ENCODE measurements at places on chromosomes 5 and 9. TPM values are rescaled to one million over a fixed set of nuclear protein-coding genes. Genes with fewer than 3 reads are reported as not detected.
A peak's percentile ranks its signal among the peaks of the same experiment; 100 is the strongest.

PCDHB5 gene
- total RNA-seq, result not detected

PHYHD1 gene
- 0.24 TPM for total RNA-seq

LCN12 gene
- total RNA-seq, result 2.2 TPM

PKD2L2 gene
- not detected for total RNA-seq

FOXI1 gene
- 0.25 TPM for total RNA-seq

EDIL3 gene
- total RNA-seq, result not detected

FOXD4 gene
- total RNA-seq, result 0.21 TPM

- no peak for DNase-seq
Measured at GRCh38 chr9:128619127-128619526, 37.5 kb downstream of the DYNC2I2 start.

DNA sequence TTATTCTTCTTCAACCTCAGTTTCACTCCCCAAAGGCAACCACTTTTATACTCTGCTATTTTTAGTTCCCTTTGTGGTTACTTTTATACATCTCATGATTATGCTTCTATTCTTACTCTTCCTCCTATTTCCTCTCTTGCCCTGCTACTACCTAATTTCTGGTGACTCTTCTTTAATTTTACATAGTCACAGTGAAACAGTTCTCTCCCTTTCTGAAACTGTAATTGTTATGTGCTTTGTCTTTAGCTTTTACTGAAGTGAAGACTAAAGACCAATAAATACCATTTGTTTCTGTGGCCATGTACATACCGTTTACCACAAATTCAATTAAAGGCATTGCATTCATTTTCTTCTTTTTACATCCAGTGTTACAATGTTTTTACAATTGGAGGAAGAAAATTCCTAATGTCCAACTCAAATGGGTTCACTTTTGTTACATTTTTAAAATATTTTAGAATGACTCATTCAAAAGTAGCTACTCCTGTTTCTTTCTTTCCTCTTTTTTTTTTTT is 410.6 kb downstream of the PSAT1 start:
- no peak for DNase-seq

DNA sequence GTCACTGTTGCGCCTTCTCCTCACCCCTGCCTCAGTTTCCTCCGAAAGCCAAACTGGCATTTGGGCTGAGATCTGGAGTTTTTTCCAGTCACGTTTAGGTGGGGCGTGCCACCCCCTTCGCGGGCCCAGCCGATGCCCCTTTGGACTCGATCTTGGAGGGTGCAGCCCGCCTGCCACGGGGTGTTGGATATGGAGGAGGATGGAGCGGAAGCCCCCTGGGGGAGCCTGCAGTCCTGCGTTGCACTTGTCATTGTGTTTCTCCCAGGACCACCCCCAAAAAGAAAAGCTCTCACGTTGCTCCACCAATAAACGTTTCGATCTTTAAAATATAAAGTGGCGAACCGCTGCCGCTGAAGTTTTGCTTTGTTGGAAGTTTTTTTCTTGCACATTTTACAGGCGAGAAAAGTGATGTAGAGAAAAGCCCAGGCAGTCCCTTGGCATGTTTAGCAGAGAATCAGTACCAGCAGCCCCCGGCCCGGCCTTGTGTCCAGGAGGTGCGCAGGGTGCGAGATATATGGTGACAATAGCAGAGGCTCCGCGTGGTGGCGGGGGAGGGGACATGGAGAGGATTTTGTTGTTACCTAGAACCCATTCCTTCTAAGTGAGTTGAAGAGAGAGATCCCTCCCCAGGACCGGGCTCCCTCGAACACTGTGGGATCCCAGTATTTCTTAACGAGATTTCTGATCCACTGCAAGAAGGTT is 681 bp downstream of the F2R start:
- no peak for DNase-seq

DNA sequence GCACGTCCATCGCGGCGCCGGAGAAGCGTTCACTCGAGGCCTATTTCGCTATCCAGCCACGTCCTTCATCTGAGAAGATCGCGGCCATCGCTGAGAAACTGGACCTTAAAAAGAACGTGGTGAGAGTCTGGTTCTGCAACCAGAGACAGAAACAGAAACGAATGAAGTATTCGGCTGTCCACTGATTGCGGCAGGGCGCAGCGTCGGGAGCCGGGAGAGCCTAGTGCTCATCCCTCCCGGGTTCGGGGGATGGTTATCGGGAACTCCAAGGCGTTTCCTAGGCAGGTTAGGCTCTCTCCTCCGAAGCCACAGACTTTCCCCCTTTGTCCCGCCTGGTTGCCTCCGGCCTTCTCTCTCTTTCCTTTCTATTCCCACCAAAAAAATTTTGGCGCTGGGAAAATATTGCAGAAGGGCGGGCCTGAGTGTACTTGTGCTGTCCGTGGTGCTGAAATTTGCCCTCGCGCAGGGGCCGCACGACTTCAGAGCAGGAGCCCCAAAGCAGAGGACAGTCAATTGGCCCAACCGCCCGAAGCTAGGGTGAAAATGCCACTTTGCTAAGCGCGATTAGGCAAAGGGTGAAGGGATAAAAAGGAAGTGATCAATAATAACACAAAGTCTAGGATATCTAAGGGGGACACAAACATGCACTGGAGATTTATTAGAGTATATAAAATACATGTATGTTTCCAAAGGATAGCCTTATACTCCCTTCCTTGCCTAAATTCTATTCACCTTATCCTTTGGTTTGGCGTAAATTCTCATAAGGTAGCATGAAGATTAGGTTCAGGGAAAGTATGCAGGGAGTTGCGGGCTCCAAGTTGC is 1.8 kb downstream of the POU4F3 start:
- no peak for DNase-seq

GRCh38 chr5:73901043-73901442 is 275.0 kb downstream of the ARHGEF28 start:
- DNase-seq, result no peak

DNA sequence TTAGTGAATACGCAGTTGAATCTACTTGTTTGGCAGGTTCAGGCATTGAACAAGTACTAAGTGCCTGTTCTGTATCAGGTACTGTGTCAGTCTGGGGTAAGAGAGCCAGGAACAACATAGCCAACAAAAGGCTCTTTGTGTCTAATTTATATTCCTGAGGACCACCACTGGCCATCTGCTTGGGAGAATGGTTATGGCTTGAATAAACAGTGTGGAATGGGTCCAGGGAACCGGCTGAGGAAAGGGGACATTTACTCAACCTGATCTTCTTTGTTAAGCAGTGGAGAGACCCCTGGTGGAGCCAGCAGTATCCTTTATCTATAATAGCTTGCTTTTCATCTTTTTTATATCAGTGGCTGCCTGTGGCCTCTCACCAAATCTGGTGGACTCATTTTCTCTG is 38.6 kb downstream of the EXOSC2 start:
- DNase-seq, result no peak

GRCh38 chr9:124583134-124583533 is 75.9 kb upstream of the NR5A1 start:
- DNase-seq, result no peak

- DNase-seq, result no peak
Measured at GRCh38 chr9:114220061-114220541, 64.8 kb downstream of the COL27A1 start.

GRCh38 chr9:84511651-84512050 is 157.9 kb upstream of the NTRK2 start:
- no peak for DNase-seq

- peak; percentile 45 for DNase-seq
Measured at GRCh38 chr9:37656936-37657335, 6.2 kb downstream of the FRMPD1 start.

DNA sequence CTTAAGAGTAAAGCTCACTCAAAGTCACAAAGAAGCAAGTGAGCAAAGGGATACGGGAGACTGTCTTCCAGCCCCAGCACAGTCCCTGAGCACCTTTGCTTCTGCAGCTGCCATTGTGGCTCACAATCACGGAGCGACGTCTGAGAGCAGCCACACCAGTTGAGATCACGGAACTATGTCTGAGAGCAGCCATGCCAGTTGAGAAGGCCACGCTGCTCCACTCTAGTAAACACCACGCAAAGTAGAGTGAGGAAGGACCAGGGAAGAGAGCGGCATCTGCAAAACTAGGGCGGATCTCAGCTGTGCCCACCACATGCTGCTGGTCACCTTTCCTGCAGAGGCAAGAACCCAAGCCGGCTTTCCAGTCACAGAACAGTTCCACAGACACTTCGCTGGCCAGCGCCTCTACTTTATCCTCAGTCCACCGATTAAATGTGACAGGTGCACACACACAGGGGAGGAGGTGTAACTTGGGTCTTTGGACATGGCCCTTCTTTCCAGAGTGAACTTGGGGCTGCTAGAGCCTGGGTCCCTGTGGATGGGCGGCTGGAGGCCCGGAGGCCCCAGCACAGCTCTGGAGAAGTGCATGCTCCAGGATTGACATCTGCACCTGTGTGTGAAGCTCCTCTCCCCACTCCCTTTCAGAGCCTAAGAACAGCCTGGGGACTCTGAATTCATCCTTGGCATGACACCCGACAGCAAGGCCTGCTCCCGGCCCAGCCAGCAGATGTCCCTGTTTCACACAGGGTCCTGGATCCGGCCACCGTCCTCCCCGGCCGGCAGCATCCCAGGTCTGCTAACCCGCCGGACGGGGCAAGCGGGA is 324.9 kb upstream of the IRX4 start:
- no peak for DNase-seq
